ENCODE measurements at places on chromosomes 4 and X.

- no peak for DNase-seq
These were observed 8.2 kb upstream of the YIPF6 start for GRCh38 chrX:68490644-68491043.

- no peak for DNase-seq
These were observed 33.4 kb downstream of the SLC25A5 start for GRCh38 chrX:119501511-119502148.

- DNase-seq, result no peak
These were observed 18.7 kb upstream of the GLRB start for GRCh38 chr4:157057218-157057617.

DNA sequence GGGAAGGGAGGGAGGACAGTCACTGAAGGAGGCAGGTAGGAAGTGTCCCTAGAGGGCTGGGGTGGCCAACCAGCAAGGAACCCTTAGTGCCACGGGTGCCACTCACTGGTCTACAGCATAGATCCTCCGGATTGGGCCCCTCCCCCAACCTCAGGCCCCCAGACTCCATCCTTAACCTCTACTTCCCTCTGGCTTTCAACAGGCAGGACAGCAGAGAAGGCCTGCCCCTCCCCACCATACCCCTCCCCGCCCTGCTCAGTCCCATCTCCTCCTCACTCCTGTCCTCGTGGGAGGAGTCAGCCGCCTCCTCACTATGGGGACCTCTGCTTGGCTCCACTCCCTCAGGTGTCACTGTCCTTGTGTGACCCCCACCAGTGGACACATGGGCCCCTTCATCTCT, 77.7 kb upstream of the PSAPL1 start:
- DNase-seq, result no peak

DNA sequence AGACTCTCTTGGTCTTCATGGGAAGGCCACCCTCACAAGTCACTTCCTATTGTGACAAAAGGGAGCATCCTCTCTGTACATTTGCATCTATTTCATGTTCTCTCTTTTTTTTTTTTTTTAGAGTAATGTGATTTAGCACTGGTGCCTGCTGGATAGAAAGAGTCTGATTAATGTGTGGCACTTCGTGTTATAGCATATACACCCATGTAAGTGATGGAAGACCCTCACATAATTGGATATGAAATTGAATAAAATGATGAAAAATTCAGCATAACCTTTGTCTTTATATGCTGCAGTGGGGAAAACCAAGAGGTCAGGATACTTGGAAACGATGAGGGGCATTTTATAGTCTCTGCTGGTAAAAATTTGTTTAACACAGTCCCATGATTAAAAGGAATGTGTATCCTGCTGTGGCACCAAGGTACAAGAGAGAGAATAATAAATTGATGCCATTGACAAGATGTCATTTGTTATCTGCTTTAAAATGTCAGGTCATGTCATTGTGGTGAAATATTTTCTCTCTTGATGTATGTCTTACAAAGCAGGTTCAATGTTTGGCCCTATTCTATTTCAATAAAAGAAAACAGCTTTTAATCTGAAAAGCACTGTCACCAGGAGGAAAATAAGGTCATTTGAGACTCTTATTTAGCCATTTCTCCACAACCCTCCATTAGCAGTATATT, 1115.4 kb downstream of the STPG2 start:
- no peak for DNase-seq

GRCh38 chr4:187158003-187158402, 434.3 kb upstream of the FAT1 start:
- no peak for DNase-seq

GRCh38 chrX:41382714-41383645, 49.0 kb downstream of the DDX3X start:
- DNase-seq, result no peak

- DNase-seq, result no peak
These were observed 7.4 kb upstream of the SLC9B1 start for GRCh38 chr4:103026868-103027267.

DNA sequence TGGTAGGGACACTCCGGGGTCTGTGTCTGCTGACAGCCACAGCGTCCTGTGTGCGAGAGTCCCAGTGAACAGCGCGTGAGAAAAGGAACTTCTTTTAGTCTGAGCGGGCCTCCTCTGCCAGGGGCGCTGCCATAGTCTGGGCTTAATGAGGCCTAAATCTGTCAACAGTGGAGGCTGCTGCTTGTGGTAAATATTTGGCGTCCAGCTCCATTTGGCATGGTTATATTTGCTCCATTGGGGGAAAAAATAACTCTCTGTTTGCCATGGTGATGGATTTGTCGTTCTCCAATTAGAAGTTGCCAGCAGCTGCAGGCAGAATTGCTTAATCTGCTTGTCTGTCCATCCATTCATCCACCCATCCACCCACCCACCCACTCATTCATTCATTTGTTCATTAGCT, 71.4 kb upstream of the PSAPL1 start:
- no peak for DNase-seq

DNA sequence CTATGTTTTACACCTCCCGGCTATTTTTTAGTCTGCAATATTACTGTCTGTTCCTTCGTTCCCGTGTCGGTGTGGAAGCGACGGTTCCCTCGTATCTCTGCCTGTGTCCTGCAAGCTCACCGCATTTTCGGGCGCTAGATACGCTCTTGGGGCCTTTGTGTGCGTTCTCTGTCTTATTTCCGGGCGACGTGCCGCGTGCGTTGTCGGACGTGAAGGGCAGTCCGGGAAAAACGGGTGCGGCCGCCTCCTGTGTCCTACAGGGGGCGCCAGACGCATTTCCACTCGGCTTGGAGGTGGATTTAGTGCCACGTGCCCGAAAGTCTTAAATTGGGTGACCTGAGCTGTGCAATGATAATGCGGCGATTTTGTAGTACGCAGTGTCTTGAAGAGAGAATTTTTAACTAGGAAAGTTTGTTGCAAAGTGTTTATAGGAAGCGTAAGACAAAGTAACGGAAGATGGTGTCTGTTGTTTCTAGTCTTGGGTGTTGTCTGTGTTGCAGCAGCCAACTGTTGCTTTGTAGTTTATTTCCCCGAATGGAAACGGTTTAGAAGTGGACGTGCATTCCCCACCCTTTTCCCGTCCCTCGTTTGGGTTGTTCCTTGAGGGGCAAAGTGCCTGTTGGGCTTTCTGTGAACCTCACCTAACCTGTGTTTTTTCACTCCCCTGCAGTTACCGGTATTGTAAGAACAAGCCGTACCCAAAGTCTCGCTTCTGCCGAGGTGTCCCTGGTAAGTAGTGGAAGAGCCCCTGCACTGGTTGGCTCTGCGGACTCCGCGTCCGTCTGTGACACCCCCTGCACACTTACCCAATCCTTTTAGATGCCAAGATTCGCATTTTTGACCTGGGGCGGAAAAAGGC, 720 bp downstream of the RPL10 start:
- peak; percentile 53 for DNase-seq

GRCh38 chrX:48971249-48972219, at the start of gene KCND1:
KCND1 (minus strand) TSS chrX:48971844; CDS start chrX:48970271, 1,573 bp downstream.
- no peak for DNase-seq

Measured in AG09319 (cell line).